ENCODE measurements at places on chromosomes 7 and 10. TPM values are rescaled to one million over a fixed set of nuclear protein-coding genes. Genes with fewer than 3 reads are reported as not detected.

The TLL2 gene
- total RNA-seq: 11.6 TPM

The ZFAND4 gene
- 12.4 TPM for total RNA-seq

The NKX1-2 gene
- total RNA-seq: not detected

The HGF gene
- 2.4 TPM for total RNA-seq

GRCh38 chr7:130141161-130141883 is 63.9 kb downstream of the TMEM209 start:
- peak; percentile 63 for DNase-seq

DNA sequence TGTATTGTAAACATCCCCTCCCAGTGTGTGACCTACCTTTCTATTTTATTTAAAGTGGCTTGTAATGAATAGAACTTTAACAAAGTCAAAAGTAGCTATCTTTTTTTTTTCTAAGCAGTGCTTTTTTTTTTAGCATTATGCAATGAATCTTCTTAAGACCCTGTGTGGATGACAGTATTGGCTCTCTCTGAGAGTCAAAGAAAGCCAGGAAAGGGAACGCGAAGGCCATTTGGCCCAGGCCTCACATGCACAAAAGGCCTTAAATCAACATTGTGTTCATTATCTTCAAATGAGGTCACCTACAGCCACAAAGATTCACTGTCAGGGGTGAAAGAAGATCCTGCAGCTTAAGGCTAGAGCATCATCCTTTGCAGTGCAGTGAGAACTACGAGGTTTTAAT is 721.5 kb downstream of the GRID1 start:
- DNase-seq: no peak

- DNase-seq: no peak
These were observed 20.9 kb downstream of the MYOF start for GRCh38 chr10:93461109-93461806.

- peak; percentile 74 for DNase-seq
These were observed at the start of gene KCNIP2 for GRCh38 chr10:101843032-101844021. KCNIP2 (minus strand) TSS chr10:101843800; CDS start chr10:101843568, 232 bp downstream.

- no peak for DNase-seq
These were observed 45.2 kb upstream of the AKR1E2 start for GRCh38 chr10:4780782-4781181.

GRCh38 chr7:111324776-111325175 is 233.8 kb downstream of the LRRN3 start:
- no peak for DNase-seq

- DNase-seq: no peak
These were observed 327.2 kb downstream of the KCNMA1 start for GRCh38 chr10:77310288-77310840.

- DNase-seq: peak; percentile 24
These were observed 126.2 kb downstream of the LHPP start for GRCh38 chr10:124587811-124588211.

Measured in left ventricle myocardium superior (tissue), 1 donor.